ENCODE measurements at places on chromosomes 2 and 18. TPM values are rescaled to one million over a fixed set of nuclear protein-coding genes. Genes with fewer than 3 reads are reported as not detected.

MYOM1 gene
- polyA plus RNA-seq, result 177 TPM

DNA sequence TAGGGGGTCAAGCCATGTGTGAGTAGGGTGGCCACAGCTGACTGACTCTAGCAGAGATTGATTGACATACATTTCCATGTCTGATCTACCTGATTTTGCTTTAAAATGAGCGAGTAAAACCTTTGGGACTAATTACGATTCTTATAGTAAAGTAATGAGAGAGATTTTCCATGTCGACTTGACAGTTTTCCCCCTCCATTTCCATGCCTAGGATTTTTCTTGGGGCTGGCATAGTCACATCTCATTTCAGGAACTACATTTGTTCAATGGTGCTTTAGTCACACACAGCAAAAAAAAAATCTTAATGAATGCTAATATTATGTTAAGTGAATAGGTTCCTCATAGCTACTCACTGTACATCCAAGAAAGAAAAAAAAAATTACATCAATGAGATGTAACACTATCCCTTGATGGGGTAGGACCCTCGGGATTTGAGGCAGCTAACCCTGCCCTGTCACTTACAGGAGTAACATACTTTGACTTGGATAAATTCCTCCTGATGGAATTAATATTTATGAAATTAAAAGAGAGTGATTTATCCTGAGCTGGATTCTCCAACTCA, 690.9 kb downstream of the TDRD15 start:
- DNase-seq, result no peak

DNA sequence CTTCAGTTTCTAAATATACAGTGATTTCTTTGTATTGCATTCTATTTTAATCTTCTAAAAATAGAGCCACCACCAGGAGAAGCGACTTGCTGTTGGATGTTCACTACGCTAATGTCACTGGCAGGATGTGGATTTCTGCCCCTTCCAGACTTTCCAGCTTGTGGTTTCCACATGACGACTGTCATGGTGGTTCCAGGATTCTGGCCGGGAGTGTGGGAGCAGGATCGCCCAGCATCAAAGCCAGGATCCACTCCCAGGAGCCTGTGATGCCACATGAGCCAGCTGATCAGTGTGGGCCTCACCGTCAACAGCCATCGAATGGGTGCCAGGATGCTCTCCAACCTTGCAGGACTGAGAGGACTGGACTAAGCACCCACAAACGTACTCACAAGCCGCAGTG, 148.8 kb downstream of the HDAC4 start:
- no peak for DNase-seq

GRCh38 chr18:9731380-9731779, 23.3 kb downstream of the RAB31 start:
- DNase-seq, result no peak

All from right cardiac atrium (tissue), 5 donors.